ENCODE measurements at places on chromosomes 1 and 21.

- DNase-seq: no peak
Measured at GRCh38 chr1:94111879-94112278, 9.1 kb downstream of the ABCA4 start.

GRCh38 chr21:26448751-26449150, 124.3 kb downstream of the CYYR1 start:
- no peak for DNase-seq

DNA sequence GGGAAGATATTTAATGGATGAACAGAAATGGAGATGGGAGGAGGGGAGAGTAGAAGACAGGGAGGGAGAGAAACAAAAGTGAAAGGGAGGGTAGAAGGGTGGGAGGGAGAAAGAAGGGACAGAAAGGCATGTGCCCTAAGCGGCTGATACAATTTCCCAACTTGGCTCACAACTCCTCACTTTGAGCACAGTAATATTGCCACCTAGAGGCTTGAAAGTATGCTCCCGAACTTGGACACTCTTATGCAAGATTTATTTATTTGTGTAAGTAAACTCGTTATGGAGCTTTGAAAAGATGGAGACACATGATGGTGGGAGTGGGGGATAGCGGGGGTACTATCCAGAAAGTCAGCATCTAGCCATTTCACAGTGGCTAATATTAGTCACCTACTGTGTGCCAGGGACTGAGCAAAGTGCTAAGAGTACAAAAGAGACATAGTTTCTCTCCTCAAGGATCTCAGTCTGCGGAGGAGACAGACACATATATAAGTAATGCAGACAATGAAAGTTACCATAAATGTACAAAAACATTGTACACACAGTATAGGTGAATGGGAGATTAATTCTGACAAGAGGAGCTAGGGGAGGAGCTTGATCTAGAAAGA, 189.7 kb downstream of the SEC16B start:
- no peak for DNase-seq

DNA sequence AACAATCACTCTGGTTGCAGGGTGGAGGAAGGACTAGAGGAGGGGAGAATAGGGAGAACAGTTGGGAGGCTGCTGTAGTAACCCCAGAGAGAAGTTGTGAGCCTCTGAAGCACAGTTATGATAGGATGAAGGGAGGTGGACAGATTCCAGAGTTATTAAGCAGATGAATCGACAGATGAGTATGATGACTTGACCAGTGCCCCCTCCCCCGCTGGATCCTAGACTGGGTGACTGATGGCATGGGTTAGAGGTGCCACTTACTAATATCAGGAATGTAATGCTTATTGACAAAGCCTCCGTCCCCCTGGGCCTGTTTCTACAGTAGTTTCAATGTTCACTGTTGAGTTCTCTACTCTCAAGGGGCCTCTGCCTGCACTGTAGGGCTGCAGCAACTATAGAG, 14.0 kb upstream of the TIPRL start:
- DNase-seq: no peak

DNA sequence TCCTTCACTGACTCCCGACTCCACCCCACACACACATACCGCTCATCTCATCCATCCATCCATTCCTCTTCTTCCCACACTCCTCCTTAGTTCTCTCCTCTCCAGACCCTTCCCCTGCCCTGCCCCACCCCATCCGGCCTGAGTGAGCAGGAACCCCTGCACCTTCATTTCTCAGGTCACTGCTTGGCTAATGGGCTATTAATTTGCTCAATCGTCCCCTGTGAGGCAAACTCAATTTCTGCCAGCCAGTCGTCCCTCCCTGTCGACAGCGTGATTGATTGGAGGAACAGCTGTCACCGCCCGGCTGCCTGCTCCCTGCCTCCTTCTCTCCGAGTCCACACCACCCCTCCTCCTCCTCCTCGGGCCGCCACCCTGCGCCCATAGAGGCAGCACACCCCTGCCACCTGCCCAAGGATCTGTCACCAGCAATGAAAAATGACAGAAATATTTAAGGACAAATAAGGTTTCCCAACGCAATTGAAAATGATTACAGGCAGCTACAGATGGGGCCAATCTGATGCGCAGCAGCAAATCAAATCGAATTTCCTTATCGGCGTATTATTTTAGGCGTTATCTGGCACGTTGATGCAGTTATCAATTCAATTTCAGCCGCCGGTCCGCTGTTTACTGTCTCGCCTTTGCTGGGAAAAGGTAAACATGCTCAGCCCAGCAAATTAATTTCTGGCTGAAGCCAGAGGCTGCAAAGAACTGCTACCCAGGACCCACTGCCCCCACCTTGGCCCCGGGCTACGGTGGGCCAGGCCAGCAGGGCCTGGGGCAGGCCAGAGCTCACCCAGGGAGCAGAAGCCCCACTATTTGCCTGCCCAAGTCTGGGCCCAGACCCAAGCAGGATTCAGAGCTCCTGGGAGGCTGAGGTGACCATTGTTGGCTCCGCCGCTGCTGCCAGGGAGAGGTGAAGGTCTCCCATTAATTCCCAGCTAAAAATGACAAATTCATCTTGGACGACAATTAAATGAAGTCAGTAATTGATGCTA, 71.3 kb downstream of the TMEM53 start:
- DNase-seq: no peak

- no peak for DNase-seq
Measured at GRCh38 chr1:167270349-167271092, 49.8 kb downstream of the POU2F1 start.

Measured in T1000 (cell line).